ENCODE measurements at places on chromosomes 4 and X. TPM values are rescaled to one million over a fixed set of nuclear protein-coding genes. Genes with fewer than 3 reads are reported as not detected.
A peak's percentile ranks its signal among the peaks of the same experiment; 100 is the strongest.

DNA sequence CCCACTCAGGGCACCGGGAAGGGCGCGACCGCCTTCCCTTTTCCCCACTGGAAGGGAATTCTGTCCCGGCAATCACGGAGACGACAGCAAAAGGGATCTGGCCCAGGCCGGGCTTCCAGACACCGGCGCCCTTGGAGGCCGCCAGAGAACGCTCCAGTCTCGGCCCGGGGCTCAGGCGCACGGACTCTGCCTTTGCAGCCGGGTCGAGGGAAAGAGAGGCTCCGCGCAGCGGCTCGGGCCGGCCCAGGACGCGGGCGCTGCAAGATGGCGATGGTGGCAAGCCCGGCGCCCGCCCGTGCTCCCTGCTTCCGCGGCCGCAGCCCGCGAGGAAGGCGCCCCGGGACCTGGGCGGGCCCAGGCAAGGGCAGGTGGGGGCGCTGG is 1.1 kb downstream of the CTBP1 start:
- H3K4me1 ChIP-seq, result peaks cover 22% of the 10 kb centered on the region
- DNase-seq, result no peak
- peaks cover 26% of the 10 kb centered on the region for H3K36me3 ChIP-seq
- peak overlapping the region; percentile 56 for H3K27ac ChIP-seq
- H3K4me3 ChIP-seq, result peak overlapping the region; percentile 78
- no peaks in the 10 kb centered on the region for H3K27me3 ChIP-seq

GRCh38 chr4:150982557-150983233 is 32.4 kb downstream of the LRBA start:
- no peaks in the 10 kb centered on the region for H3K4me1 ChIP-seq
- no peaks in the 10 kb centered on the region for H3K27me3 ChIP-seq
- no peak overlapping the region for H3K4me3 ChIP-seq
- no peak for DNase-seq

DNA sequence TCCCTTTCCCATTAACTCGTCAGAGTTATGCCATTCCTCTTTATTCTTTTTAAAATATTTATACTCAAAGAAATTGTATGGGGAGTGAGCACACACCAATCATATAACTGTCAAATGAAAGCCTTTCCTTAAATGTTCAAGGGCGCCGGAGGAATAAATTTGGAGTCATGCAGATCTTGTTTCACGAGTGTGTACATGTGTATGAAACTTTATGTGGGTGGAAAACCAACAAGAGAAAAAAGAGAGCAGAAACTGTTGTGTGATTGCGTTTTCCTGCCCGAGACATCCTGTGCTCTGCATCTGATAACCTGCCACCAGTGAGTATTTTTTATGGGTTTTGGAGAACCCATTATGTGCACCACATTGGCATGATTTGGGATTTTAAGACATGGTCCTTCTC is 88.3 kb downstream of the FHDC1 start:
- no peak for DNase-seq
- H3K4me3 ChIP-seq, result no peak overlapping the region
- no peaks in the 10 kb centered on the region for H3K36me3 ChIP-seq
- no peak overlapping the region for H3K27ac ChIP-seq
- no peaks in the 10 kb centered on the region for H3K4me1 ChIP-seq
- peaks cover 5% of the 10 kb centered on the region for H3K27me3 ChIP-seq

GRCh38 chrX:120260369-120260768 is 9.8 kb downstream of the ZBTB33 start:
- H3K27me3 ChIP-seq, result no peaks in the 10 kb centered on the region
- H3K4me1 ChIP-seq, result peaks cover 2% of the 10 kb centered on the region
- H3K27ac ChIP-seq, result no peak overlapping the region
- no peak overlapping the region for H3K4me3 ChIP-seq

DNA sequence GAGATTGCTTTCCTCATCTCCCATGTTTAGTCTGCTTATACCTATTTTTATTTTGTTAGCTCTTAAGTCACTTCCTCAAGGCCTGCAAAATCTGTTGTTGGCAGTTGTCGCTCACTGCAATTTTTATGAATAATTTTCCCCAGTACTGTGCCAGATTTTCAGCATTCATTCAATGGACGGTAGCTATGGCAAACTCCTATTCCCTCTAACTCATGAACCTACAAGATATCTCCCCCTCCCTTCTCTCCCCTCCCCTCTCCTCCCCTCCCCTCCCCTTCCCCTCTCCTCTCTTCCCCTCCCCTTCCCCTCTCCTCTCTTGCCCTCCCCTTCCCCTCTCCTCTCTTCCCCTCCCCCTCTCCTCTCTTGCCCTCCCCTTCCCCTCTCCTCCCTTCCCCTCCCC is 160.4 kb downstream of the FRAS1 start:
- H3K27me3 ChIP-seq, result no peaks in the 10 kb centered on the region
- no peak for DNase-seq
- H3K36me3 ChIP-seq, result peaks cover 1% of the 10 kb centered on the region
- no peak overlapping the region for H3K4me3 ChIP-seq

- no peak for DNase-seq
- H3K4me1 ChIP-seq, result peaks cover 30% of the 10 kb centered on the region
- no peaks in the 10 kb centered on the region for H3K27me3 ChIP-seq
- no peaks in the 10 kb centered on the region for H3K36me3 ChIP-seq
Observed at GRCh38 chr4:99002279-99002678, 6.8 kb downstream of the METAP1 start.

The KLHL4 gene
- 0.74 TPM for total RNA-seq

All from progenitor cell of endocrine pancreas (in vitro differentiated cells).